Glutamatergic neuron (in vitro differentiated cells): ENCODE measurements at places on chromosomes 7 and 10.

DNA sequence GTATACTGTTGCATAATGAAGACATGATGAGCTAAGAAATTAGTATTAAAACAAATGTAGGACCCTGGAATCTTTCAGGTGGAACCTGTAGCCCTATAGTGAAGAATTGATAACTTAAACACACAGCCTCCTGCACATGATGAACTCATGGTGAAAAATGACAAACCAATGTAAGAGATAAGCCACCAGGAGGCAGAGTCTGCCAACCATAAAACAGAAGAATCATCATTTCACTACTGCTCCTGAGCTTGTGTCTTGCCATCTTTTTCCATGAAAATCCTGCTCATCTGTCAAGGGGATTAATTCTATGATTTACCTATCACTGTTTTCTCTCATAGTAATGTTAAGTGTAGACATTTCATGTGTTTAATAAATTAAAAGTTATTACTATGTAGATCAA is 363.9 kb downstream of the MALRD1 start:
- no peak for DNase-seq

DNA sequence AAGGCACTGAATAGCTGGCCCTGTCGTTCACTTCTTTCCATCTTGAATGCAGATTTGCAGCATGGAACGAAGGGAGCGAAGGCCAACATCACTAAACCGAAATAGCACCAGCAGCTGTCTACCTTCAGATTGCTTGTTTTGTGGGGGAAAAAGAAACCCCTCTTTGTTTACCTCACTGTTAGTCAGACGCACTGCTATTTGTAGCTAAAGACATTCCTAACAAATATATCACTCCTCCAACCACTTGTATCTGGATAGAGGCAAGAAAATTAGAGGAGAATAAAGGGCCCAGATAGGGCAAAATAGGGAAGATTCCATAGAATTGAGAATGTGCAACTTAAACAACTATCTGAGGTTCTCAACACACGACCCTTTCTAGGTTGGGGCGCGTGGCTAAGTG is 26.5 kb downstream of the ANK3 start:
- DNase-seq: no peak

DNA sequence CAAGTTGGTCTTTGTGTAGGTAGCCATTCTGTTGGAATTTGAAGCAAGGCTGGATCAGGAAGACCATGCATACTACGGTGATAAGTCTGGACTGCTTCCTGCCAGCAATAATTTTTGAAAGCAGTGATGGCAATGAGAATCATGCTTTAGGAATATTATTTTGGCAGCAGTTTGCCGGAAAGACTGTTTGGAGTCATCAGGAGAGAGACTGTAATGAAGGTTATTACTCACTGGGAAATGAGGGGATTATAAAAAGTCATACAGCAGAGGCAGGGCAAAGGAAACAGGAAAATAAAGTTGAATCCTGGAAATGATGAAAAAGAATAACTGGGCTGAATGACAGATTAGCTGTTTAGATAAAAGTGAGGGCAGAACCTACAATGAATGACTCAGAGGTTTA is 1136.8 kb upstream of the AUTS2 start:
- DNase-seq: no peak

- no peak for DNase-seq
Observed at GRCh38 chr10:95472304-95473088, 88.7 kb downstream of the SORBS1 start.

- no peak for DNase-seq
Observed at GRCh38 chr7:26147030-26147429, 5.0 kb upstream of the NFE2L3 start.

- no peak for DNase-seq
Observed at GRCh38 chr10:126639084-126639483, 31.4 kb downstream of the C10orf90 start.

GRCh38 chr7:127793582-127793981 is 141.6 kb downstream of the SND1 start:
- no peak for DNase-seq

- DNase-seq: no peak
Observed at GRCh38 chr10:22443175-22443901, 98.0 kb downstream of the SPAG6 start.

DNA sequence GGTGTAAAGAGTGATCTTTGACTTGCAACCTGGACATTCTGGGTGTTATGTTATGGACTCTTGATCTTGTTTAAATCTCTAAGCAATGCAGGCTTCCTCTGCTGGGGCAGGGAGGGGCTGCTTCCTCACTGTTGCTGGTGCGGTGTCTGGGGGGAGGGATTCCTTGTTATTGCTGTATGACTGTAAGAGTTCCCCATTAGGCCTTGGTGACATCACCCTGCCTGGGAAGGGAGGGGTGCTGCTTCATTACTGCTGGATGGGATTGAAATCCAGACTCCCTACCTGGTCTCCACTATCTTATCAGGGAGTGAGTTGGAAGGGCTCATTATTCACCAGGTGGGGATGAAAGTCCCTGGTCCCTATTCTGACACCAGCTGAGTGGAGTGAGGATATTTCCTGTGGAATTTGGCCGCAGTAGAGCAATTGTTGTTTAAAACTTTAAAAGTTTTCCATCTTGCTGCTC is 8.8 kb downstream of the OGDH start:
- no peak for DNase-seq

GRCh38 chr7:128100949-128101713 is 69.9 kb upstream of the LRRC4 start:
- no peak for DNase-seq

- DNase-seq: no peak
Observed at GRCh38 chr7:87941138-87941537, 7.1 kb downstream of the ADAM22 start.

DNA sequence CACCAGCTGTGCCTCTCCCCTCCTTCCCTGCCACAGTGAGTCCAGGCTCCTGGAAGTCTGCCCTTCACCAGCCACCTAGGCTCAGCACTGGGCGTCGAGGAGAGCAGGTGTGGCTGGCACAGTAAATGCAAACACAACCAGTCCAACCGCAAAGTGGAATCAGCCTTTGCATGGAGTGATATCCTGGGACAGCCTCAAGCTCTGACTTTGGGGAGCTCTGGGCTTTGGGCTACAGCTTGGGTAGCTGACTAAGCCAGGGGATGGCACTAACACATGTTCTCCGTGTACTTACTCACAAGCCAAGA is 312.4 kb downstream of the KCNMA1 start:
- DNase-seq: no peak

DNA sequence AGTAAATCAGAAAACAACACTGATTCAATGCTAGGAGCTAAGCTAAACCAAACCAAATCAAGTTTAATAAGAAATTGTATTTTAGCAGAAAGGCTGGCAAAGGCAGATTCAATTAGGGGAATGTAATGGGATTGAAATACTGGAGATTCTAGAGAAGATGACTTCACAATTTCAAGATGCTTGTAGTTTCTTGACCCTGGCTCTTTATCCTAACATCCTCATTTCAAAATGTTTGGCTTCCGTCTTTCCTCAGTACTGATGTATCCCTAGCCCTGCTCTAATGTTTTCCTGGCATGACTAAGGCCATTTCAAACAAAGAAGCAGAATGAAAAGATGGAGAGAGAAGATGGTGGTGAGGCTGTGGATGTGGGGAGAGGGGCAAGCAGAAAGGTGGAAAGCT is 2.7 kb upstream of the JCAD start:
- no peak for DNase-seq

DNA sequence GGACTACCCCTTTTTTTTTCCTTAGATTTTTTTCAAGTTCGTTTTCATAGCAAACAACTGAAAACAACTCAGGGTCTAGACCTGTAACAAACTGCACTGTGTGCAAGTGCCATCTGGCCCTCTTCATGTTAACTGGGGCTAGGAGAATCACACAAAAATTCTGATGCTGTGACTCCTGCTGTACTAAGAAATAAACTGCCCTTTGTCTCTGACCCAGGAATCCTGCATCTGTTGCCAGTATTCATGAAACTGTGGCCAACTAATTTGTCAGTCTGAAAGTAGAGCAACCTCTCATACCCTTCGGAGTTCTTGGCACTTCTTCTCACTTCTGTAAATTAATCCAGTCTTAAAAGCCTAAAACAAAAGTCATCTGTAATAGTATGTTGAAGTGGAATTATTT is 218.4 kb upstream of the PCDH15 start:
- DNase-seq: no peak

DNA sequence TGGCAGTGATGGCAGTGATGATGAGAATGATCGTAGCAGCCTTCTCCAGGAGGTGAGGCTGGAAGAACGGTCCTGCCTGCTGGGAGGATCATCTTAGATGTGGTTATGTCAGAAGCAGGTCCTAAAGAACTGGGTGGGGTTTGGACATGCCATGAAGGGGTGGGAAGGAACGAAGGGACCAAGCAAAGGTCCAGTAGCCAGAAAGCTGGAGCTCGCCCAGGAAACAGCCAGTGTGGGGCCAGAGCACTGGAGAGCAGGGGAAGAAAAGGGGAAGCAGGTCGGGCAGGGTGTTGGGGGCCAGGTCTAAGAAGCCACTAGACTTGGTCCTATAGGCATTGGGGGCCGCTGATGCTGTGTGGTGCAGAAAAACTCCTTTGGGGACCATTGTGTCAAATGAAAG is 127.4 kb downstream of the RGS10 start:
- DNase-seq: no peak

GRCh38 chr7:4692055-4692454 is 10.0 kb downstream of the FOXK1 start:
- DNase-seq: no peak

DNA sequence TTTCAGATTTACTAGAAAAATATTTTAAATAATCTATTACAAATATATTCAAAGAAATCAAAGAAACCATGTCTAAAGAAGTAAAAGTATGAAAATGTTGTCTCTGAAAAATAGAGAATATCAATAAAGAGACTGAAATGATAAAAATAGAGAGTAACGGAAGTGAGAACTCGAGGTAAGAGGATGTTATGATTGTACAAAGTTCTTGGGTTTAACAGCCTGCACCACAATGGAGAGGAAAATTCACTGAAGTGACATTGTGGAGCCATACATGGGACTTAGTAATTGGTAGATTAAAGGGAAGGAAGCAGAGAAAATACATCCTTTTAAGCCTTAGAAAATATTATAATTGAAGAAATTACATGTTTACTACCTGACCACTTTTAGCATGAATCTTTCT is 77.9 kb downstream of the THSD7A start:
- no peak for DNase-seq

DNA sequence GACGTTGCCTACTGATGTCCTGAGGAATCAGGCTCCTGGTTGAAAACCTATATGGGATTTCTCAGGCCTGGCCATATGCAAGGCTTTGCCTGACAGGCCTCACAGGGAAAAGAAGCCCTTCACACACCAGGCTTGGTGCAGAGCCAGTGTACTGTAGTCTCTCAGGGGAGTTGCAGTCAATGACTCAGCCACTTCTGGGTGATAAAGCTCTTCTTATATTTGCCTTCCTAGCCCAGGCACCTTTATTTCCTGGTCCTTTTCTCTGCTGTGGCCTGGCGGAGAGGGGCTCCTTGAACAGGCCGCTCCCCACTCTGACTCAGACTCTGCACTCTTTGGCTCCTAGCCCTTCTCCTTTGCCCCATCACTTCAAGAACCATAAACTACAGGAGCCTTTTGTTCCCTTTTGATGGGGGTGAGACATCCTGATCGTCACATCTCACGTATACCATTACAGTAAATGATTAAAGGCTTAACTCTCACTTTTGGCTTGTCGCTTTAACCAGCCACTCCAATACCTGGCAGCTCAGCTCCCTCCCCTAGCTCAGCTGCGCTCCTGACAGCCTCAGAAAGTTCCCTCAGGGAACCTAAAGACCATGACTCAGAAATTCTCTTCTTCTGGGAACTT is 33.5 kb downstream of the DPY19L1 start:
- peak; percentile 26 for DNase-seq

- no peak for DNase-seq
Observed at GRCh38 chr10:133313192-133313591, 4.5 kb downstream of the ZNF511 start.

DNA sequence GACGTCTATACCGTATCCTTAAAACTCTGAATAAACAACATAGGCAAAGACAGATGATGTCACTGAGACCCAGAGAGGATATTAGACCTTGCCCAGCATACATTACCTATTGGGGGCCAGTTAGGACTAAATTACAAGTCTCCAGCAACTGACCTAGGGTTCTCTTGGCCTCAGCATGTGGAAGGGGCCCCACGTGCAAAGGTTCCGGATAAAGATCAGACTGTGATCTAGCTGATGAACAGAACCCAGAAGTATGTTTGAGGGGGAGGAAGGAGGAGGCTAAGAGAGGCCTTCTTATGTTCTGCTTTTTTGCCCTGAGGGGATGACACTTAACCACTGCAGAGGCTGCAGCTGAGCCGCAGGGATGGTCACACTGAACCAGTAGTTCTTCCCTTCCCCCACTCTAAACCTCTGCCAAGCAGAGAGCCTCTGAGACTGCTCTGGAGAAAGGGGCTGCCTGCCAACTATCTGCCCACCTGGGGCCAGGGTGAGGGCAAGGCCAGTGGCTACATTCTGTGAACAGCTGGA is 24.0 kb upstream of the KMT2C start:
- peak; percentile 28 for DNase-seq

DNA sequence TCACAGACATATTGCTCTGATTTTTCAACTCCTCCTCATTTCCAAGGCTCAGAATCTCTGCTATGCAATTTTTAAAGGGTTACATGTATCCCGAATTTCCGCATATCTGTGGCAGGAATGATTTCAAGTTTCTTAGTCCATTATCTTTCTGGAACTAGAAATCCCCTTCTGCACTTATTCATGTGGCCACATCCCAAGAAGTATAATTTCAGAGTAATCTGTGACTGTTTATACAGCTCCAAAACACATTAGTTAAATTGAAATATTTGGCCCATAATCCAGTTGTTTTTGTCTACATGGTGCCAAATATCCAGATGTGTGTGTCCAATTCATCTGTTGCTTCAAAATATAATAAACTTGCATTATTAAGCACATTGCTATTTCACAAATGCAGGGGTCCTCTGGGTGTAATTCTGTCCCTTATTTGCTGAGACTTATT is 271.2 kb downstream of the ARHGAP12 start:
- DNase-seq: no peak

- DNase-seq: no peak
Observed at GRCh38 chr7:106747804-106748203, 86.8 kb upstream of the CCDC71L start.

DNA sequence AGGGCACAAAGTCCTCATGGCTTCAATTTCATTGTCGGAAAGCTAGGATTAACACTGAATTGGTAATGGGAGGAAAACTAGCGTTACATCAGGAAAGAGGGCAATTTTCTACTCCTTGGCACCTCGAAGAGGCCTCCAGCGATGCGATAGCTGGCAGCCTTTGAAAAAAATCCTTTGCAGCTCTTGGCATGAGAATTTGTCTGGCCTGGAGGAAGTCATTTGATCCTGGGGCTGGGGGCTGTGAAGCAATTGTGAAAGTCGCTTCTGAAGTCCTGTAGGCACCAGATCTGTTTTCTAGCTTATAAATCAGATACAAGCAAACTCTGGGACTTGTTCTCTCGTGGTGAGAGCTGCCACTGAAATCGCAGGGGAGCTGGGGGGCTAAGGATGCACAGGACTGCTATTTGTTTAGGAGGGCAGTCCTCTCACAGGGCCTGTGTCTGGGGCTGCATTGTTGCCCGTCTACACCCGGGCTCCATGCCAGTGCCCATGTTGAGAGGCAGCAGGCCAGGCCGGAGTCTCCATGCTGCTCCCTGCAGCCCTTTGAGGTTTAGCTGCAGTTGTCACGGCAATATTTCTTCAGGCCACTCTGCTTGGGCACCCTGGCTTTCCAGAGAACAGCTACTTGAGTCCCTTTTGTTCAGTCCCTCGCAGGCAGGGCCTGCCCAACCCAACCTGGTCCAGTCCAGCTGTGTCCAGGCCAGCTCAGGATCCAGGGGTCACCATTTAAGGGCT is 206.8 kb upstream of the LYZL1 start:
- no peak for DNase-seq

GRCh38 chr7:17907014-17907413 is 33.3 kb downstream of the SNX13 start:
- no peak for DNase-seq
